ENCODE measurements at places on chromosomes 16 and 17.

DNA sequence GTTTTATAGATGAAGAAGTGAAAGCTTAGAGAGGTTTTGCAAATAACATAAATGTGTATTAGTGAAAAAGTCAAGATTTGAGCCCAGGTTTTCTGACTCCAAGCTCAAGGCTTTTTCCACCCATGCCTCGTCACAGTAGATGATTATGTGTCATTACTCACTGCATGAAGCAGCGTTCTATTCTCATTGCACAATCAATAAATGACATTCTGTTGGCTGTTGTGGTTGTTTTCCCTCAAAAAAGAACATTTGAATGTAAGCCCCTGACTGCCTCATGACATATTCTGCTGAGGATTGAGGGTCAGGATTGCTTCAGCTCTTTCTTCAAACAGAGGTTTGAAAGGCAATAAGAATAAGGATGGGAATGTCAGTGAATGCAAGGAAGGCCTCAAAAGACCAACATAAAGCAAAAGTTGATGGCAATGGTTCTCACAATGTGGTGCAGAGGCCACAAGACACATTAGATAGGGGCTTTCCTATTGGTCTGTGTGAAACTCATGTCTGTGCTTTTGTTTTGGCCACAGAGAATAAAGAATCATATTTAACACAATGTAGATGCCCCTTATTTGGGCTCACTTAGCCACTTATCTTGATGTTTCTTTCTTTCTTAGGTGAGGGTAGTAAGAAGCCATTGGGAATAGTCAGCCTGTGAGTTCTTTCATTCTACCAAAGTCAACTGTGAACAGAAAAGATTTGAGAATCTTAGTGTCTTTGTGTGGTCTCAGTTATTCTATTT, 5.4 kb upstream of the MMD start:
- peak; percentile 58 for DNase-seq

GRCh38 chr16:49399594-49400364, 26.2 kb downstream of the C16orf78 start:
- peak; percentile 66 for DNase-seq

DNA sequence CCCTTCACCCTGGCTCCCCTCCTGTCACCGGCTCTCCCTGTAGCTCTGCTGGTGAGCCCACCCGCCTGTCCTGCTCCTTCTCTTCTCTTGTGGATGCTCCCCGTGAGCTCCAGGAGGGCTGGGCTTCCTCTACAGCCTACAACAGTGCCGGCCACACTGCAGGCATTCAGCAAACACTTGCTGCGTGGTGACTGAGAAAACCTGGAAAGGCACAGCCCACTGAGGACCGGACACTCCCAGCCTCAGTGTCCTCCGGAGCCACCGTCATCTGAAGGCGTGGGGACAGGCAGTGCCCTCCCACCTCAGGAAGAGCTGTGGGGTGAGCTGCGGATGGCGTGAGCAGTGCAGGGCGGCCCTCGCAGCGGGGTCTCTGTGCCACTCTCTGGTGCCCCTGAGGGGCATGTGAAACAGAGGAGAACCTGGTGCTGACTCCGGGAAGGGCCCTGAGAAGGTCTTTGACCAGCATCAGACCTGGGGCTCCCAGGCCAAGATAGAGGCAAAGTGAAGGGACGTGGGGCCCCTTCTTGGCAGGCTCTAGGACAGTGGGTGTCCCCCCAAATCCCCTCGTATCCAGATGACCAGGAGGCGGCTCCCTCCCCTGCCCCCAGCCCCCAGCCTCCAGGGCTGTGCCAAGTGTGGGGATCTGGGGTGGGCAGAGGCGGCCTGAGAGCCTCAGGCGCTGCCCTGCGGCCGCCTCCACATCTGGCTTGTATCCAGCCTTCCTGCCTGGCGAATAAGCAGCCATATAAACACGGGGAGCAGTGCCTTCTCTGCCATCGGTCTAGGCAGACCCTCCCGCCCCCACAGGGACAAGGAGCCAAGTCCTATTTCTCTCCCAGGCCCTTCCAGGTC, 44.0 kb upstream of the PABPN1L start:
- DNase-seq = no peak

DNA sequence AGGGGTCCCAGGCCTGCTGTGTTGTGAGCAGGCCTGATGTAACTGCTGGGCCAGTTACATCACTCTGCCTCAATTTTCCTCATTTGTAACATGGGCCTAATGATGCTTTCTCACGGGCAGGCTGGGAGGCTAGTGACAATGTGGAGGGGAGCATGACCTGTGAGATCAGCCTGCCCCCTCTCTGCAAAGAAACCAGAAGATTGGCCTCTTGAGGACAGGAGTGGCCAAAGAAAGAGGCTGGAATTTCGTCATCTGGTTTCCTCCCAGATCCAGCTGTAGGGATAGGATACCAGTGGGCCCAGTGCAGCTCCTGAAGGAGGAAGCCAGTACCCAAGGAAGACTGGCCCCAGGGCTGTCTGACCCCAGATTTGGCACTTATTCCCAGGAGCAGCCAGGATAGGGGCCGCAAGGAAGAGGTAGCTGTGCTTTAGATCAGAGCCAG, 615 bp upstream of the SREBF1 start:
- no peak for DNase-seq

DNA sequence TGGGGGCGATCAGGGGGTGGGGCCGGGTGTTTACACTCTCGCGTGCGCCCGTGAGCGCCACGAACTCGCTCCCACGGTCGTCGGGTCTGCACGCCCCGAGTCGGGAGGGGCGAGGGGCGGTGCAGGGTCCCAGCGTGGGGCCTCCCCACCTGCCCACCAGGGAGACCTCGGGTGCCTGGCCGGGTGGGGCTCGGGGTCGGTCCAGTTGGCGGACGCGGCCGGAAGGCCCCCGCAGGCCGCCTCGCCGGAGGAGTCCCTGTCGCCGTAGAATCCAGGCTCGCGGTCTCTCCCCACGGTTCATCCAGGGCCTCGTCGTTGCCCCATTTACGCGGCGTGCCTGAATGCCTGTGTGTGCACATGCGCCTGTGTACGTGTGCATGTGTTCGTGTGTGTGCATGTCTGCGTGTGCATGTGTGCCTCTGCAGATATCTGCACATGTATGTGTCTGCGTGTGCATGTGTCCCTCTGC, 510 bp upstream of the RAB40B start:
- DNase-seq = no peak

DNA sequence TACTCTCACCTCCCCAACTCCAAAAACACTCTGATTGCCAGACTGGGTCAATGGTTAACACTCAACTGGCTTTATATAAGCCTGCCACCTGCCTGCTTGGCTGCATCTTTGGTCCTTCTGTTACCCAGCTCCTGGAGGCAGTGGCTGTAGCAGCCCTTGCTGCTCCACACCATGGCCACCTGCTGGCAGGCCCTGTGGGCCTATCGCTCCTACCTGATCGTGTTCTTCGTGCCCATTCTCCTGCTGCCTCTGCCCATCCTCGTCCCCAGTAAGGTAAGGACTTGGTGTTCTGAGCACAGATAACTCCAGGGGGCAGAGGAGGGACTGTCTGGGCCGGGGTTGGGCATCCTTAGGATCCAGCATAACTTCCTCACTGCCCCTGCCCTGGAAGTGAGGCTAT, at the start of gene SLC13A2:
Gene SLC13A2 (plus strand): TSS at position 103 of the 400 bp plus-strand sequence. CDS start 69 bp downstream, at position 172.
- DNase-seq = no peak

DNA sequence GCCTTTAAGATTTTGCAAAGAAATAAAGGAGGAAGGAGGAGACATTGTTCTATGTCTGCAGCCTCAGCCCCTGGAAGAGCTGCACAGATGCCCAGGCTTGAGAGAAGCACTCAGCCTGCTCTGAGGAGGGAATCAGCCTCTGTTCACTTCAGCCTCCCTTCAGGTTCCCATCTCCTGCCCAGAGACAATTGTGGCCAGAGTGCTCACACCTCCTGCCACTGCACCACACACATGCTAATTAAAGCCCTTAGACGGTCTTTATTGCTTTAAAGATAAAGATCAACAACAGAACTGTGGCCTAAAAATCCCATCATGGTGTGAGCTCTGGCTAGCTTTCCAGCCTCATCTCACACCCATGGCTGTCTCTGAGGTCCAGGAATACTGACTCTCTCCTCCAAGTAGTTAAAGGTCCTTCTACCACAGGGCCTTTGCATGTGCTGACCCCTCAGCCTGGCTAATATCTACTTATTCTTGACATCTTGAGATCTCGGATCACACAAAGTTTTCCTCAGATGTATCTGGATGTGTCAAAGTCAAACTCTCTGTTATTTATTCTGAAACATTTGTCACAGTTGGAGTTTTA, 33.8 kb downstream of the CHD9NB start:
- DNase-seq = no peak

DNA sequence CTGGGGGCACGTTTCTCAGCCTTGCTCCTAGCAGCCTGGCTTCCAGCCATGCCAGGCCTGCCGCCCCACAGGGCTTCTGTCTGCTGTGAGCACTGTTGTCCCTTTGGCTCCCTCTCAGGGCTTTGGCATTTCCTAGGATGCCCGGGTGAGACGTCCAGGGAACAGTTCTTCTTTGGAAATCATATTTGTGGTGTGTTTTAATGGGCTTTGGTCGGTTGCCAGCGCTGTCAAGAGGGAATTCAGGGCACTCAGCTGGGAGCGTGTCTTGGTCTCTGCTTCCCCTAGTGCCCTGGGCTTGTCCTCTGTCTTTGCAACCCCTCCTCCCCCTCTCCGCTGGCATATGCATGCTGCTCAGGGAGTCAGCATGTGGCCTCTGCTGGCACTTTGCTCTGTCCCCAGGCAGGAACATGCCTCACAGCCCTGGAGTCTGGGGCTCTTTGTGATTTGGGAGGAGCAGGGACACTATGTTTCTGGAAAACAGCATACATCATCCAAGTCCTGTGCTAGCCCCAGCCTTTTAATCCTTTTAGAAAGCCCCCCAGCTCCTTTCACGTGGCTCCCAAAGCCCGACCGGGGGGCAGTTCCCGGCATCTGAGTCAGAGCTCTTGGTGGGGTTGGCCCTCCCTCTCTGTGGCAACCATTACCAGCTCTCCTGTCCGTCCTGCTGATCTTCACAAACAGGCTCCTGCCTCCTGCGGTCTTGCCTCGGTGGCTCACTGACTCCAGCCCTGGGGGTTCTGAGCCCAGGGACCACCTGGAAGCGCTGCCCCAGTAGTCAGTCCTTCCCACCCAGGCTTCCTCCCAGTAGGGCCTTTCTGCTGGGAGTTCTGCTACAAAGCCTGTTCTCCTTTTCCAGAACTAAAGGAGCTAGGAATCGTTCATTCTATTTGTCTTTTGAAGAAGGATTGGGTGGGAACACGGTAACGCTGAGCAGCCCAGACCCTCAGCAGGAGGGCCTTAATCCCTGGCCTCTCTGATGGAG, 26.7 kb downstream of the SAP30BP start:
- no peak for DNase-seq

DNA sequence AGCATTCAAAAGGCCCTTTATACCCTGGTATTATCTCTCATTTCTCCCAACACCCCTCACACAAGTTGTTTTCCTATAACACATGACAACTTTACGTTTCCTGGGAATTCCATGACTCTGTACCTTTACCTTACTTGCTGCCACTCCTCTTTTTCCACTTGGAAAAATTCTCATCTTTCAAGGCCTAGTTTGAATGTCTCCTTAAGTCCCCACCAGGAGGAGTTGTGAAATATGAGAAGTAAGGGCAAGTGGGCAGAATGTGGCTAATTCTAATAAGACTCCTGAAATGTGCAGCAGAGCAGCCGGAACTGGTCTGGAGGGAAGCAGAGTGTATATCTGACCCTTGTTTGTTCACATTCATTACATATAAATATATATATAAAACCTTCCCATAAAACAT, 39.7 kb downstream of the BRCA1 start:
- no peak for DNase-seq

DNA sequence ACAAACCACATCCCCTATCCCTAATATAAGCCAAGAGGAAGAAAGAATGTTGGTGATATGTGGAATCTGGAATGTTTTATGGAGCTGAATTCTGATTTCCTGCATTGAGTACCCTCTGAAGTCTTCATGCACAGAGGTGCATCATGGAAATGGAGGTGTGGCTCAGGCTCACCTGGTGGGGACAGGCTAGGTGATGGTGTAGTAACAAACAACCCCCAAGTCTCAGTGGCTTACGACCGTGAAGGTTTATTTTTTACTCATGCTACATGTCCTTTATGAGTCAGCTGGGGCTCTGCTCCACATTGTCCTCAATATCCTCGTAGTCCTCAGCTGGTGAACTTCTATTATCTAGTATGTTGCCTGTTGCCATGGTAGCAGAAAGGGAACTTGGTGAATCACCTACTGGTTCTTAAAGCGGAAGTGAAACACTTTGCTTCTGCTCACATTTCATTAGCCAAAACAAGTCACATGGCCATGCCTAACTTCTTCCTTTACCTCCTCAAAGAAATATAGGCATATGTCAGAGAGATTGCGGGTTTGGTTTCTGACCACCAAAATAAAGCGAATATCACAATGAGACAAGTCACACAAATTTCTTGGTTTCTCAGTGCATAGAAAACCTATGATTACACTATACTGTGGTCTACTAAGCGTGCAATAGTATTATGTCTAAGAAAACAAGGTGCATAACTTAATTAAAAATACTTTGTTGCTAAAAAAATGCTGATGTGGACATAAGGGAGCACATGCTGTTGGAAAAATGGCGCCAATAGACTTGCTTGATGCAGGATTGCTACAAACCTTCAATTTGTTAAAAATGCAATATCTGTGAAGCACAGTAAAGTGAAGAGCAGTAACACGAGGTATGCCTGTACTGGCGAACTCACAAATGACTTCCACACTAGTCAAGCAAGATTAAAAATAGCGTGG, at the start of gene PMFBP1:
Gene PMFBP1 (minus strand): TSS at position 51 of the 930 bp plus-strand sequence. CDS start 947 bp downstream, outside the sequence.
- peak; percentile 59 for DNase-seq

GRCh38 chr16:87006789-87007745, 310.1 kb downstream of the C16orf95 start:
- DNase-seq = no peak

DNA sequence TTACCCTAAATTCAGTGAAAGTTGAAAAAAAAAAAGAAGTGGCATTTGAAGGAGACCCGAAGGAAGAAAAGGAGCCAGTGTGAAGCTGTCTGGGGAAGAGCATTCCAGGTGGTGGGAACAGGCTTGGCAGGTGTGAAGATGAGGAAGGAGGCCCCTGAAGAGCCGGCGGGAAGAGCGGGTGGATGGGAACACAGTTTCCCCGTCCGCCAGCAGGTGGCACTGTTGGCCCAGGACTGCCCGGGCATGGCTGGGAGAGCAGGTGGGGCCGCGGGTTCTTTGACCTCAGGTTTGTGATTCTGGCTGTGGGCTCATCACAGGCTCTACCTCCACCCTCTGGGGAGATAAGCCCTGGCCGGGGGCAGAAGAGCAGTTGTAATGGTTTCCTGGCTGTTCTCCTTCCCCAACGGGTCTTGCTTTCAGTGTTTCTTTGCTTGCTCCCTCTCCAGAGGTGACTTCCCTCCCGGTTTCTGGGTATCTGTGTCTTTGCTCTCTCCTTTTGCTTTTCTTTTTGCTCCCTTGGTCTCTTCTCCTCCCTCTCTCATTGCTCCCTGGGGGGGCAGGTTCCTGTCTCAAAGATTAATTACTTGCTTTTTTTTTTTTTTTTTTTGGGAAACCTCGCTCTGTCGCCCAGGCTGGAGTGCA, 32.3 kb downstream of the RAP1GAP2 start:
- DNase-seq = peak; percentile 88

GRCh38 chr17:46143827-46144236, 49.4 kb downstream of the KANSL1 start:
- DNase-seq = no peak
